ENCODE measurements at places on chromosomes 13 and 19.

DNA sequence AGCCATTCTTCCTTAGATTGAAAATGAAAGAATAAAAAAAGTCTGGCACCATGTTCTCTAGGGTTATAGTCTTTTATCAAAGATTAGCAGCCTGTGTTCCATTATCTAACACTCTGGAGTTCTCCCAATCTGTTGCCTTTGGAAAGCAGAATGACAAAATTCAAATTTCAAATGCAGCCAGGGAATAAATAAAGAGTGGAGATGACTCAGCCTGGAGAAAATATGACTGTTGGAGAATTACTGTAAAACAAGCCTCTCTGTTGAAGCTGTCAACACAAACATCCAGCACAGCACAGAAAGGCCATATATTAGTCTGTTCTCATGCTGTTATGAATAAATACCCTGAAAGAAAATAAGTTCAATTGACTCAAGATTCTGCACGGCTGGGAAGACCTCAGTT, 650.5 kb upstream of the SLC10A2 start:
- DNase-seq: no peak

- DNase-seq: no peak
Observed at GRCh38 chr13:90510319-90510718, 837.2 kb upstream of the MIR17HG start.

DNA sequence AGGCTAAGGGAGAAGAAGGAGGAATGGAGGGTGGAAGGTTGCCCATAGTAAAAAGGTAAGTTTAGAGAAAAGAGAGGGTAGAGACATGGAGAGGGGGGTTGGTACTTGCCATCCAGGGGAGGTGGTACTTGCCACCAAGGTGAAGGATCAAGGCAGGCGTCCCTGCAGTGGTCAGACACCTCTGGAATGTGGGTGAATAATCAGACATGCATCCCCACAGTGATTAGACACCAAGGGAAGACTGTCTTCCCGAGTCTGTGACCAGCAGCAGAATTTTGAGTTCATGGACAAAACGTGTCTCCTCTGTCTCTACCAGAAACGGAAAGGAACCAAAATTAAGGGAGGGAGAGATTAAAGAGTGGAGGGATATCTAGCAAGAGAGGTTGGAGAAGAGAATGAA, 27.1 kb upstream of the IGFL1 start:
- no peak for DNase-seq

DNA sequence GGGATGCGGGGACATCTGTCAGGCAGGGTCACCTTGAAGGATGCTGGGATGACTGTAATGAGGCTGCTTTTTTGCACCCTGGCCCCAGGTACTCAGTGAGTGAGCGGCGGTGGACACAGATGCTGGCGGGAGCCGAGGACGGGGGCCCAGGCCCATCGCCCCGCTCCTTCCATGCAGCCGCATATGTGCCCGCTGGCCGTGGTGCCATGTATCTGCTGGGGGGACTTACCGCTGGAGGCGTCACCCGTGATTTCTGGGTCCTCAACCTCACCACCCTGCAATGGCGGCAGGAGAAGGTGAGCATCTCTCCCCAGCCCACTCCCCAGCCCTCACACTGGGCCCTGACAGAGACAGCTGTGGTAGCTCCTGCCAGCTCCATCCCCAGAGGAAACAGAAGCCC, 31.3 kb downstream of the MEGF8 start:
- DNase-seq: no peak

GRCh38 chr13:110664041-110664440, 41.9 kb downstream of the CARS2 start:
- no peak for DNase-seq

DNA sequence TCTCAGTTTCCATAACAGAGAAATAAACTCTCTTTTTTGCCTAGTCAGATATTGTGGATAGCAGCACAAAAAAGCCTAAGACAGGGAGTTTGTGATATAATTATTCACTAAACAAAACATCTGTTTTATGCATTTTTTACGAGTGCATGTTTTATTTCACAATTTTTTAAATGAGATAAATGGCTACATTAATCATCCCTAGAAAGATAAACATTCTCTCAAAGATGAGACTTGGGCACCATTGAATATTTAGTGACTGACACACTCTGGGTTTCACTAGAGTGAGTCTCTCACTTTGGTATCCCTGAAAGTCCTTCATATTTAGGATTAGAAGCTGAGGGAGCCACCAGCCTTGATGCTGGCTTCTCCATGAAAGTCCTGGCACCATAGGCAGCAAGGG, 74.3 kb upstream of the LRCH1 start:
- no peak for DNase-seq

- no peak for DNase-seq
Observed at GRCh38 chr13:113401452-113402415, 37.8 kb upstream of the GRTP1 start.

DNA sequence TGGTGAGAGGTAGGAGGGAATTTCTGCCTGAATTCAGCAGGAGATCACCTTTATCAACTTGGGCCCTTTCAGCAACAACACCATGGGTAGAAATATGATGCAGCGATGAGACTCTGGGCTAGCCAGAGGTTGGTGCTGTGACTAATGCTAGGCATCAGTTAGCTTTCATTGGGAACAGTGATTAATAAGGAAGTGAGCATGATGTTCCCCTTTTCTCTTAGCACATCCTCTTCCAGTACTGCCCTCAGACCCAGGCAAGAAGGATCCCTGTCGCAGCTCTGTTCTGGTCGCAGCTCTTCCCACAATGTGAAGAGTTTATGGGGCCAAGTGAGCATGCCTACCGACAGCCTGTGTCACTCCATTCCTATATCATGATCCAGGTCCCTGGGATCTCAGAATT, 100.5 kb downstream of the FLT1 start:
- DNase-seq: no peak

DNA sequence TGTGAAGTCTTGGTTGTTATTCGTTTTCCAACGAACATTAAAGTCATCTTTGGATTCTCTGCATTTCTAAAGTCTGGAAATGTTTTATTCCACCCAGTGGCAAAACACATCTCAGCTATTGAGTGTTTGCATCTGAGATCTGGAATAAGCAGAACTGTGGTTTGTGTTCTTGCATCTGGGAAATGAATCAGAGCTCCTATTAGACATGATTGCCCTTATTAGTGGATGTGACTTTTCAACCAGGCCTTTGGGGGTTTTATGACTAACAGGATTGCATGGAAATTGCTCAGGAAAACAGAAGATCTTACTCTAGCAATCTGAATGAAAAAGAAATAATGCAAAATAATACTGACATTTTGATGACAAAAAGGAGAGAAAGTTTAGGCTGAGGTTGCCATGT, 488.8 kb downstream of the IRS2 start:
- no peak for DNase-seq

- no peak for DNase-seq
Observed at GRCh38 chr19:2756921-2757881, 17.4 kb upstream of the SLC39A3 start.

- DNase-seq: no peak
Observed at GRCh38 chr19:29875931-29876330, 64.1 kb downstream of the CCNE1 start.

- no peak for DNase-seq
Observed at GRCh38 chr13:79673310-79673992, 192.5 kb downstream of the NDFIP2 start.

GRCh38 chr19:33689138-33689746, 67.5 kb downstream of the CHST8 start:
- DNase-seq: no peak

GRCh38 chr19:15225760-15226159, 6.5 kb downstream of the EPHX3 start:
- DNase-seq: no peak
